ENCODE measurements at places on chromosomes 6 and 20. TPM values are rescaled to one million over a fixed set of nuclear protein-coding genes. Genes with fewer than 3 reads are reported as not detected.

STMN3 gene
- 4.3 TPM for total RNA-seq

GRCh38 chr6:119350202-119350951 lies 816 bp upstream of the MAN1A1 start:
- DNase-seq = no peak

TSBP1 gene
- not detected for total RNA-seq

GRCh38 chr6:90098001-90098531 lies 198.6 kb downstream of the BACH2 start:
- DNase-seq = peak; percentile 63

GRCh38 chr20:57211908-57212533 lies 54.4 kb downstream of the BMP7 start:
- DNase-seq = no peak

GRCh38 chr6:151024597-151024996 lies 159.1 kb downstream of the MTHFD1L start:
- DNase-seq = peak; percentile 30

DNA sequence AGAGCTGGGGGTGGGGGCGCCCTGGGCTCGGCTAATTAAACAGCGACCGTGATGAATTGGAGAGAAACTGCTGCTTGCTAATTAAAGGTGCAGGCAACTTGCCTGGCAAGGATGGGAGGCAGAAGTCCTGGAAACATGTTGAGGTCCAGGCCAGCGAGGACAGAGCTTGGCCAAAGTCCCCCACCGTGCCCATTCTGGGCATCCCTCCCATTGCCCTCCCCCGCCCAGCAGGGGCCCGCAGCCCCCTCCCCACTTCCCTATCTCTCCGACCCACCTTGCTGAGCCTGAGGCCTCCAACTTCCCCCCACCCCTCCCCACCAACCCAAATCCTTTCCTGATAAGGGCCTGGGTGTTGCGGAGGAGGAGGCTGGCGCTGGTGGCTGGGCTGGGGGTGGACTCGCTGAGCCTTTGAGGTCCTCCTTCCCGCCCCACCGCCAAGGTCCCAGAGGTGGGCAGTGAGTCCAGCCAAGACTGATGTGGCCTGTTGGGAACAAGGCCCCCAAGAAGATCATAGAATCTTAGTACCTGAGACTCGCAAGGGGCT lies 23.3 kb downstream of the C20orf203 start:
- DNase-seq = no peak

C4A gene
- total RNA-seq = 61.5 TPM

NHSL1 gene
- 44.2 TPM for total RNA-seq

DNA sequence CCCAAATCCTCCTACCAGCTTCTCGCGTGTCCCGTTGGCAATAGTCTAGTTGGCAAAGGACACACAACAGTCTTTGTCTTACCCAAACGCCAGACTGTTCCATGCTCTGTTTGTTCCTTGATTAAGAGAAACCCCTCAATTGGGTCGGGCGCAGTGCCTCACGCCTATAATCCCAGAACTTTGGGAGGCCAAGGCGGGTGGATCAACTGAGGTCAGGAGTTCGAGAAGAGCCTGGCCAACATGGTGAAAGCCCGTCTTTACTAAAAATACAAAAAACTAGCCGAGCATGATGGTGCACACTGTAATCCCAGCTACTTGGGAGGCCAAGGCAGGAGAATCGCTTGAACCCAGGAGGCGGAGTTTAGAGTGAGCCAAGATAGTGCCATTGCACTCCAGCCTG lies 153.7 kb downstream of the GRM4 start:
- DNase-seq = no peak

DNA sequence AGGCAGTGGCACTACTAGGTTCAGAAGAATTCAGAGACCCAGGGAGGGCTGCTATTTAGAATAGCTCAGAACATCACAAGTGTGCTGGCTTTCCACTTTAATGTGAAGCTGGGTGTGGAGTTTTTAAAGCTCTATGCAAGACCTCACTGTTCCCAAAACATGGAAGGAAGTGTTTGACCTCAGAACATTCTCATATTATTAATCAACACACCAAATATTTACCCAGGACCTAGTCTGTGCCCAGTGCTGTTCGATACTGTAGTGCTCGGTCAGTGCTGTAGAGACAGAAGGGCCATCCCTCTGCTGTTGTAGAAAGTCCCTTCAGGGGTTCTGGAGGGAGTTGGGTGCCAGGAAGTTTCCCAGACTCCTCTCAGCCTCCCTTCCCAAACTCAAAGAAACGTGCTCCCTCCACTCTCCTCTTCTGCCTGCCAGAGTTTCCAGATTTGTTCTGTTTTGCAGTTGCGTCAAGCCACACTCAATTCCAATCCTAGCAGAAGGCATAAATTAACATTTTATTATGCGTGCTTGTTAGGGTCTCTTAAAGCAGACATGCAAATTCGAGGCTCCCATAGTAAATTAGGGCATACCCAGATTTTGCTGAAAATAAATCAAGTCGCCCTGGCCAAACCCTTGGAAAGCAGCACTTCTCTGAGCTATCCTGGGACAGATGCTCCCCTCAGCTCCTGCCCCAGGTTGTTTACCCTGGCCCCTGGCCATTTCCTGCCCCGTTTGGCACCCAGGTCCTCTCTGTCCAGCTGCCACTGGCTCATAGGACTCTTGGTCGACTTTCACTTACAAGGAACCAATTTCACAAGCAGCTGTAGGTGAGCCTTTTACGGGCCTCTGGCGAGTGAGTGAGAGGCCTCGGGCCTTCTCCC lies 248.6 kb downstream of the HIVEP2 start:
- no peak for DNase-seq

GRCh38 chr6:5366941-5367340 lies 105.6 kb downstream of the FARS2 start:
- no peak for DNase-seq

- DNase-seq = peak; percentile 87
Measured at GRCh38 chr20:43388268-43389002, 69.3 kb upstream of the SRSF6 start.

- no peak for DNase-seq
Measured at GRCh38 chr6:154482858-154483257, 27.6 kb downstream of the CNKSR3 start.
